ENCODE measurements at places on chromosomes 5 and 9. TPM values are rescaled to one million over a fixed set of nuclear protein-coding genes. Genes with fewer than 3 reads are reported as not detected.

DNA sequence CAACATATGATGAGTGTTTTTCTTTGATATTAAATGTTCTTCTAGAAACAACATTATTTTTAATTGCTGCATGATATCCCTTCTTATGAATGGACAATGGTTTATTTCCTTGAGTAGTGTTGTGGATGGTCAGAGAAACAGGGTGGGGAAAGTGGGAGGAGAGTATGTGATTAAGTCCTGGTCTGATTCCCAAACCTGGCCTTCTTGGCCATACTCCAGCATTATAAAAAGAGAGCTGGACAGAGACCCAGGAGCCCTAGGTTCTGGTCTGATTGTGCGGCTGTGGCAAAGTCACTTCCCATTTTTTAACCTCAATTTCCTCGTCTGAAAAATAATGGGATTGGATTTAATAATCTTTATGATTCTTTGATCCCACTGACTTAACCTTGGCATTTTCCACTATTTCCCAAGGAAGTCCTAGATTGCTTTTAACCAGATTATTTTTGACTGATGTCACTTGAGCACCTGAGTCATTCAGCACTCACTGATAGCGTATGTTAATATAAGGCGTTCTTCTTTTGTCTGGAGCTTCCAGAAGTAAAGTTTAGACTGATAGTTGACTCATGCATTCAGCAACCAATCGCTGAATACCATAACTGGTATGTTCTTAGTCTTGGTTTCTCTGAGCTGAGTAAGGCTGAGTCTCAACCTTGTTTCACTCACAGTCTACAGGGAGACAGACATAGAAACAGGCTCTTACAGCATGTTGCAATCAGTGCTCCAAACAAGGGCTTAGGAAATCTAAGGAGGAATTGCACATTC, 26.2 kb downstream of the OSMR start:
- no peak overlapping the region for H3K4me3 ChIP-seq
- H3K27ac ChIP-seq, result no peak overlapping the region
- no peak for DNase-seq
- H3K27me3 ChIP-seq, result no peaks in the 10 kb centered on the region
- no peaks in the 10 kb centered on the region for H3K36me3 ChIP-seq

GRCh38 chr5:3893975-3894374, 298.3 kb downstream of the IRX1 start:
- H3K27me3 ChIP-seq, result no peaks in the 10 kb centered on the region
- no peak overlapping the region for H3K27ac ChIP-seq
- H3K36me3 ChIP-seq, result no peaks in the 10 kb centered on the region
- no peak overlapping the region for H3K4me3 ChIP-seq
- H3K4me1 ChIP-seq, result peaks cover 3% of the 10 kb centered on the region

GRCh38 chr9:438066-438465, 223.4 kb downstream of the DOCK8 start:
- no peak overlapping the region for H3K4me3 ChIP-seq
- no peaks in the 10 kb centered on the region for H3K36me3 ChIP-seq
- no peaks in the 10 kb centered on the region for H3K4me1 ChIP-seq
- no peak for DNase-seq
- H3K27me3 ChIP-seq, result no peaks in the 10 kb centered on the region
- no peak overlapping the region for H3K27ac ChIP-seq

DNA sequence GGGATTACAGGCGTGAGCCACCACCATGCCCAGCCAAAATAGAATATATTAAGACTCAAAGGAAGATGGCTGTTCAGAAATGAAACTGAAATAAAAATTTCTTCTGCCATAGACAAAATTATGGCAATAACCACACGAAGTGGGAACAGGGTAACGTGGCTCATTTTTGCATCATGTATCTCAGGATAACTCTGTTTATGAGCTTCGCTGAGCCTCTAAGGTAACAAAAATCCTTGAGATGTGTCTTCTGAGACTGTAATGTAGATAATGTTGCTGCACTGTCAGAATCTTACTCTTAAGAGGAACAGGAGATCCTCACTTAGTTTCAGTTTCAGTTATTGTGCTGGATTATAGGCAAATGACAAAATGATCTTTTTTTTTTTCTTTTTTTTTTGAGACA, 153.8 kb downstream of the GOLPH3 start:
- H3K27ac ChIP-seq, result no peak overlapping the region
- peaks cover 12% of the 10 kb centered on the region for H3K4me1 ChIP-seq
- H3K36me3 ChIP-seq, result no peaks in the 10 kb centered on the region
- H3K27me3 ChIP-seq, result peaks cover 4% of the 10 kb centered on the region

DNA sequence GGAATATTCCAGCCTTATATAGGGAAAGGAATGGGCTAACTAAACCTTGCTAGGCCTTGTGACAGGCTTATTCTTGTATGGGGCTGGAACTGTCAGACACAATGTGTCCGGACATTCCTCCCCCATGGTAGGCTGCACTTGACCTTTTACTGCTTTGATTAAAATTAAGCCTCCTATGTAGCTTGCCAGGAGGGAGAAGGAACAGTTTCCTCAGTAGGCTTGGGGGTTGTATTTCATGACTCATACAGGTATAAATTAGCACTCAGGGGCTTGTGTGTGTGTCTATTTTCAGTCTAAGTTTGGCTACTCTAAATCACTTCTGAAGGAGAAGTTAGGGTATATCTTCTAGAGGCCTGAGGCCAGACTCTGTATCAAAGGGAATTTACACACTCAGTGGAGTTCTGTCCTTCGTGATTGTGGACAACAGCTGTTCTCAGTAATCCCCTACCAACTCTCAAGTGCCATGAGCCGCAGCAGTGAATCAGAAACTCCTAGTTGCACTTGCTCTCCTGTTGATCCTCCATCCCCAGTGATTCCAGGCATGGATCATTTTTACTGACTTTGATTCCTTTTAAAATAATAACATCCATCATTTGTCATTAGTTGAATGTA, 16.4 kb downstream of the ADAMTS16 start:
- no peaks in the 10 kb centered on the region for H3K4me1 ChIP-seq
- H3K36me3 ChIP-seq, result peaks cover 6% of the 10 kb centered on the region
- peaks cover 2% of the 10 kb centered on the region for H3K27me3 ChIP-seq
- H3K4me3 ChIP-seq, result no peak overlapping the region
- DNase-seq, result no peak
- no peak overlapping the region for H3K27ac ChIP-seq

DNA sequence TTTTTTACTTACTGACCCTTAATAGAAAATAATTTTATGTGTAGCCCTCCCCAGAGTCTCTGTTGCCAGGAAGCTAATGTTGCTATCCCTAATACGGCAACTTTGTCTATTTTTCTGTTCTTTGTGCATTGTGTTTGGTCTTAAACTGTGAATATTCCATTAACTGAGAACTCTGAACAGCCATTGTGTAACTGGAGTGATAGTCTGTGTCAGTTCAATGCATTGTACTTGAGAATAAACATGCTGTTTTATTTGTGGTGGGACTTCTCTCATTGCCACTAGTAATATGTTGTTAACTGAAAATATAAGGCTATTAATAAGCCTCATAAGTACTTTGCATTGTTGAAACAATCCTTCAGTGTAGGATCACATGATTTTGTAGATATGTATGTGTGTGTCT, 278.3 kb upstream of the DMRT1 start:
- no peak overlapping the region for H3K27ac ChIP-seq
- H3K4me3 ChIP-seq, result no peak overlapping the region
- peaks cover 15% of the 10 kb centered on the region for H3K36me3 ChIP-seq
- no peaks in the 10 kb centered on the region for H3K4me1 ChIP-seq

- H3K36me3 ChIP-seq, result no peaks in the 10 kb centered on the region
- no peak overlapping the region for H3K4me3 ChIP-seq
- peaks cover 2% of the 10 kb centered on the region for H3K4me1 ChIP-seq
- DNase-seq, result peak; percentile 80
- H3K27me3 ChIP-seq, result no peaks in the 10 kb centered on the region
- no peak overlapping the region for H3K27ac ChIP-seq
These were observed 28.1 kb downstream of the NTRK2 start for GRCh38 chr9:84697509-84698114.

Gene GPR150
- not detected for total RNA-seq

DNA sequence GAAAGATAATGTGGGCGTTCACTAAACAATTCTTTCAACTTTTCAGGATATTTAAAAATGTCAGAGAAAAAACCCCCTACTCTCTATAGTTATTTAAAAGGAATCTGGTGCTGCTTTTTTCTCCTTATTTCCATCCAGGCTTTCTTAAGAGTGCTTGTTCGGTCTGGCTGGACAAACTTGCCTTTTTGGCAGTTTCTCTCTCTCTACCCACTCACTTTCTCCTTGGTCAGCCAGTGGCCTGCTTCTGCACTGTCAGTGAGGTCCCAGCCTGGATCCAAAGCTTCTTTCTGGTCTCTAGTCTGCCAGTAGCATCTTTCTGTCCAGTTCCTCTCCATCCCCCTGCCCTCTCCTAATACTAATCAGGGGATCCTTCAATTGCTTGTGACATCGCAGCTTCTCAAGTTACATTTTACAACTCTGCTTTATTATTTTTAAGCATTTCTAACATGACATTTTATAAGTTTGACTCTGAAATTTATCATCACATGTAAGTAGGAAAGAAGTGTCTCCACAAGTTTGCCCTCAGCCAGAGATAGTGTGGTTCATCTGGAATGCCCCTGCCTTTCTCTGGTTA, 50.4 kb downstream of the PIK3R1 start:
- DNase-seq, result no peak
- H3K36me3 ChIP-seq, result no peaks in the 10 kb centered on the region
- no peak overlapping the region for H3K4me3 ChIP-seq
- no peak overlapping the region for H3K27ac ChIP-seq
- no peaks in the 10 kb centered on the region for H3K27me3 ChIP-seq
- H3K4me1 ChIP-seq, result peaks cover 21% of the 10 kb centered on the region

Gene PCDHA12
- total RNA-seq, result 32.4 TPM

GRCh38 chr5:143547342-143547741, 143.9 kb upstream of the NR3C1 start:
- no peaks in the 10 kb centered on the region for H3K4me1 ChIP-seq
- peaks cover 1% of the 10 kb centered on the region for H3K27me3 ChIP-seq
- H3K27ac ChIP-seq, result no peak overlapping the region
- H3K36me3 ChIP-seq, result no peaks in the 10 kb centered on the region

Gene TICAM2
- total RNA-seq, result 0.42 TPM

Gene PAX5
- 24.3 TPM for total RNA-seq

GRCh38 chr9:102974530-102974929, 20.6 kb upstream of the CYLC2 start:
- no peaks in the 10 kb centered on the region for H3K4me1 ChIP-seq
- DNase-seq, result no peak
- H3K27ac ChIP-seq, result no peak overlapping the region

Gene GFRA3
- total RNA-seq, result 1.1 TPM

GRCh38 chr9:34647084-34647403, 569 bp downstream of the GALT start:
- H3K27me3 ChIP-seq, result peaks cover 6% of the 10 kb centered on the region
- H3K36me3 ChIP-seq, result peaks cover 8% of the 10 kb centered on the region
- peak overlapping the region; percentile 91 for H3K4me3 ChIP-seq
- H3K4me1 ChIP-seq, result peaks cover 12% of the 10 kb centered on the region

Gene FAM81B
- total RNA-seq, result not detected

Gene CER1
- 3.0 TPM for total RNA-seq

- no peaks in the 10 kb centered on the region for H3K36me3 ChIP-seq
- no peak for DNase-seq
- peaks cover 9% of the 10 kb centered on the region for H3K27me3 ChIP-seq
- H3K27ac ChIP-seq, result no peak overlapping the region
- H3K4me1 ChIP-seq, result peaks cover 5% of the 10 kb centered on the region
- no peak overlapping the region for H3K4me3 ChIP-seq
These were observed 15.4 kb downstream of the IER5L start for GRCh38 chr9:129162497-129163197.

GRCh38 chr9:8115570-8115969, 316.0 kb upstream of the DMAC1 start:
- H3K27ac ChIP-seq, result no peak overlapping the region
- H3K27me3 ChIP-seq, result peaks cover under 1% of the 10 kb centered on the region
- no peak overlapping the region for H3K4me3 ChIP-seq
- no peaks in the 10 kb centered on the region for H3K36me3 ChIP-seq
- no peaks in the 10 kb centered on the region for H3K4me1 ChIP-seq
- no peak for DNase-seq

Gene VLDLR
- 28.8 TPM for total RNA-seq

DNA sequence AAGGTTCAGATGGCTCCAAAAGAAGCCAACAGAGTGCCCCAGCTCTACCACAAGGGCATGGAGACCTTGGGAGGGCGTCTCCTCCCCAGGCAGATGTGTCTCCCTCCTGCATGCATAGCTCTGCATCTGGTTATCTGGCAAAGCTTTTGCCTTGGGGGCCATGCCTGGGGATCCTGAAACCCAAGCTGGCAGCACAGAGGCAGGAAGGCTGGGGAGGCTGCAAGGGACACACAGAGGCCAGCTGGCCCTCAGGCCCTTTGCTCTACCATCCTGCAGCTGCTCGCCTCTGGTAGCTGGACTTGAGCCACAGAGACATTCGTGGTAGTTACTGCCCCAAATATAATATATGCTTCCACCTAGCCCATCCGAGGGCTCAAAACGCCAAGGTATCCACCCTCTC, 3.9 kb downstream of the SEPTIN8 start:
- DNase-seq, result no peak
- H3K27ac ChIP-seq, result no peak overlapping the region
- H3K36me3 ChIP-seq, result no peaks in the 10 kb centered on the region
- no peak overlapping the region for H3K4me3 ChIP-seq
- H3K4me1 ChIP-seq, result peaks cover 10% of the 10 kb centered on the region

GRCh38 chr5:76855961-76856360, 6.1 kb downstream of the S100Z start:
- peaks cover 3% of the 10 kb centered on the region for H3K27me3 ChIP-seq
- DNase-seq, result no peak
- H3K4me3 ChIP-seq, result no peak overlapping the region

Gene TAS2R1
- not detected for total RNA-seq

GRCh38 chr9:126844085-126844484, 16.4 kb upstream of the ZBTB34 start:
- H3K36me3 ChIP-seq, result no peaks in the 10 kb centered on the region
- no peak for DNase-seq
- peaks cover 1% of the 10 kb centered on the region for H3K27me3 ChIP-seq
- H3K27ac ChIP-seq, result no peak overlapping the region
- H3K4me3 ChIP-seq, result no peak overlapping the region

GRCh38 chr9:8864545-8864896, 1064.9 kb upstream of the DMAC1 start:
- no peak overlapping the region for H3K4me3 ChIP-seq
- no peak overlapping the region for H3K27ac ChIP-seq
- DNase-seq, result no peak
- H3K27me3 ChIP-seq, result peaks cover 2% of the 10 kb centered on the region

Gene SEC61B
- 131 TPM for total RNA-seq

Gene ARL14EPL
- not detected for total RNA-seq

GRCh38 chr9:108634204-108634603, 221.6 kb downstream of the ACTL7B start:
- no peak overlapping the region for H3K27ac ChIP-seq
- peaks cover 4% of the 10 kb centered on the region for H3K36me3 ChIP-seq
- no peak for DNase-seq
- H3K4me1 ChIP-seq, result no peaks in the 10 kb centered on the region
- H3K27me3 ChIP-seq, result peaks cover 4% of the 10 kb centered on the region

DNA sequence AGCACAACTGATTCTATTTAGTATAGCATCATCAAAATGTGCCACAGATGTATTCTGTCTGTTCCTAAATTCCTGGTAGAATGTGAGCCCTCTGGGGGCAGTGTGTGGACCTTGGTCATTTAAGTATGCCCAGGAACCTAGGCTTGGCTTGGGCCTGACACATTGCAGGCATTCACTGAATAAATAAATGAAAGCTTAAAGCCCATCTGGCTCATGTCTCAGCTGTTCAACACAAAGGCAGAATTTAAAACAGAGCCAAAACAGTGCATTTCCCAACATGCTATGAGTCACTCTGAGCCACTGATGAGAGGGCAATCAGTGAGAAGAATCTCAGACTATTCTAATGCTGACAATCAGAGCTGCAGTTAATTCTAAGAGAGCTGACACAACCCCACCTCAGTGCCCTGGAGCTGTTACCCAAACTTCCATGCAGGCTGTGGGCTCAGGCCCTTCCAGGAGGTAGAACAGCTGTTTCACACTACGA, 8.1 kb downstream of the FAM193B start:
- H3K27ac ChIP-seq, result peak overlapping the region; percentile 95
- H3K27me3 ChIP-seq, result peaks cover 6% of the 10 kb centered on the region
- H3K4me1 ChIP-seq, result peaks cover 69% of the 10 kb centered on the region
- DNase-seq, result no peak
- peak overlapping the region; percentile 84 for H3K4me3 ChIP-seq
